ENCODE measurements at places on chromosomes 12 and 14.
A peak's percentile ranks its signal among the peaks of the same experiment; 100 is the strongest.

GRCh38 chr12:27583981-27584380, 60.0 kb downstream of the PPFIBP1 start:
- no peak for DNase-seq

- no peak for DNase-seq
These were observed 661.1 kb downstream of the VRK1 start for GRCh38 chr14:97458255-97458654.

- no peak for DNase-seq
These were observed 22.6 kb upstream of the NUDT14 start for GRCh38 chr14:105203701-105204100.

DNA sequence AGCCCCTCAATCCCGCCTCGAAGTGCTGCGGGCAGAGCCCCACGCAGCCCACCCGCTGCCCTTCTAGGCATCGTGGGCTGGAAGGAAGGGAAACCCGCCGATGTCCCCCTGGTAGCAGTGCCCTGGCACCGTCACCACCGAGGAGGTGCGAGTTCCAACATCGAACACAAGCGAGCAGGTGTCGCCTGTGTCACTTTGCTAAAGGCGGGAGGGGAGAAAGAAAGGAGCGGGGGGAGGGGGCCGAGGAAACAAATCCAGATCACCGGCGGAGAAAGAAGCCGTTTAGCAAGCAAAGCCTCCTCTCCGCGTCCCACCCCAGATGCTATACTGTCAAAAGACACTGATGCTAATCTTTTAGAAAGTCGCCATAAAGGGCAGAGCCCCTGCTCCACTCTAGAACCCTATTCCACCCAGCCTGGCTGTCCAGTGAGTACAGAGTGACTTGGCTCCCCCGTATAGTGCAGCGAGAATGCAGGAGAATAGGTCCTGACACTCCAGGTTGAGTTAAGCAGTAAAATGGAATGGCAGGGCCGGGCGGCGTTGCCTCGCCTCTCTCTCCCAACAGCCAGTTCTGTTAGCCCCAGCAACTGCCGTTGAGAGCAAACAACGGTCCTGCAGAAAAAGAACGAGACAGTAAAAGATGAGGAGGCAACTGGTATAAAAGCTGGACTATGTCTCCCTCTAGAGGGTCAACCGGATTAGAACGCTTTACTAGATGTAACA, 67.9 kb upstream of the USP15 start:
- DNase-seq, result peak; percentile 60

GRCh38 chr12:31765931-31766330, 37.1 kb upstream of the AMN1 start:
- DNase-seq, result no peak

GRCh38 chr12:91613223-91613779, 430.7 kb upstream of the DCN start:
- no peak for DNase-seq

- no peak for DNase-seq
These were observed 36.1 kb upstream of the PTCSC3 start for GRCh38 chr14:36212577-36212976.

GRCh38 chr14:68663385-68664076, 129.3 kb downstream of the ZFP36L1 start:
- DNase-seq, result peak; percentile 70

GRCh38 chr12:59452259-59452658, 143.6 kb upstream of the SLC16A7 start:
- no peak for DNase-seq

DNA sequence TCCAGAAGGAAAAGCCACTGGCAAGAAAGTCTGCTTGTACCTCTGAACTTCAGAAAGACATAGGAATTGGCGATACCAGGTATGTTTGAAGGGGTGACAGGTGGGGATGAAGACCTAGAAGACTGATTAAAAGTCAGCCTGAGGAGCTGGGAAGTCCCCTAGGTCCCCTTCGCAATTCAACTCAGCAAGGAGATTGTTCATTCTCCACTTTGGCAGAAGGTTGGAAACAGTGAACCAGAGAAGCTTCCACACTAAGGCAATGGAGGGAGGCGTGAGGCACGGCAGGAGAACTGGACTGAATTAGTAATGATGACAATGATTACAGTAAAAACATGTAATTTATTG, 240.3 kb upstream of the TMPO start:
- DNase-seq, result no peak

GRCh38 chr14:33811721-33812120, 139.2 kb downstream of the EGLN3 start:
- no peak for DNase-seq

DNA sequence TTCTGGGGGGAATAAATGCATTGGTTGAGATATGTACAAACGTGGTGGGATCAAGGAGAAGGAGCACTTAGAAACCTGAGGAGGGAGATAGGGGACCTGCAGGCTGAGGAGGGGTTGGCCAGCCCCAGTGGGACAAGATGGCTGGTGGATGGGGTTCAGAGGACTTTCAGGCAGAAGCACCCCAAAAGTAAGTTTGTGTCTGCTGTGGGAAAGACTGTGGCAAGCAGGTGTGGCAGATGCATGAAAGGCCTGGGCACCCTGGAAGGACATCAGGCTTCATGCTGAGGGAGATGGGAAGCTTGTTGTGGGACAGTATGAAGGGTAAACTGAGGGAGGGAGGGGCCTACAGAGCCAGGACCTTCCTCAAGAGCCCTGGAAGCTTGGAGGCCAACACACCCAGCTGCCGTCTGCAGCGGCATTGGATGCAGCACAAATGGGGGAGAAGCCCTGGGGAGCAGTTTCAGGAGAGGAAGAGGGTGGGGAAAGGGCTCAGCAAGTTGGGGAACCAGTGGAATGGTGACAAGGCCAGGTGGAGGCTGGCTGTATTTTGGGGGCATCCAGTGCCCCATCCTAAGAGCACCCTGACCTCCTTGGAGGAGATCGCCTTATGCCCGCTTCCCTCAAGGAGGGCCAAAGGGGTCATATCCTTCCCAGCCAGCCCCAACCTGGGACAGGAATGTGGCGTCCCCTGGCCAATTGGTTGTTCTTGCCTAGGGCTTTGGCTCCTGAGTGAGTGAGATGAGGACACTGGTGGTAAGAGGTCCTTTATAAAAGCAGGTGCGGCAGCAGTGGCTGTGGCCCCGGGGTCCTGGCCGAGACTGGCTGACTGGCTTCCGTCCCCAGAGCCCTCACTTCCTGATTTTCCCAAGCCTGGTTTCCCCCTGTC, 20.7 kb downstream of the NFKBIA start:
- DNase-seq, result no peak

DNA sequence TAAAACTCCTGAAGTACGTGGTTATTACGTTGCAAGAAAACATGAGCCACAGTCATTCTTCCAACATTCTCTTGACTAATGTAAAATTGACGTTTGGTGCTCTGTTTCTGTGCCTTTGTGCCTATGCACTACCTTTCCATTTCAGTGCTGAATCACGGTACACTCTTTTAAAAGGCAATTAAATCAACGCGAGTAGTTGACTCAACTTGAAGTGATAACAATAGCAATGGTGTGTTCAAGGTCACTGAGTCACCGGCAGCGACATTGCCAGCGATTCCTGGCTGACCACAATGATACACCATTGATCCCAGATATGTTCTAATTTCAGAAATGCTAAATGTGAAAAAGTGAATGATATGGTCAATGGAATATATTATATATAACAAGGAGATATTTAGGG, 17.8 kb downstream of the AK7 start:
- no peak for DNase-seq

DNA sequence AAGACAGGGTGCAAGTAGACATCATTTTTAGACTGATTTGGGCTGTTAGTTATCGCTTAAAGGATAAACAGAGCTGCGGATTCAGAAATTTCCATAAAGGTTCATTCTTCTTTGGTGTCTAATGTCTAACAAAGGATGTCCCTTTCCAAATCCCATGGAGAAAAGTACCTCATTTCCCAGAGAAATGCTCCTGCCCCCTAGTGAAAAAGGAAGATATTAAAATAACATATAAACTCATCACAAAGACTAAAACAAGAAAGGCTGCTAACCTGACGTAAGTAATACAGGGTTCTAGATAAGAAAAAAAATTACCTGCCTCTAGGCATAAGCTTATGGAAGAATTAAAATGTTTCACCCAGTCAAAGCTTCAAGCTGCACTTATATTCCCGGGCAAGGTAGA, 22.8 kb downstream of the ARMH4 start:
- no peak for DNase-seq

DNA sequence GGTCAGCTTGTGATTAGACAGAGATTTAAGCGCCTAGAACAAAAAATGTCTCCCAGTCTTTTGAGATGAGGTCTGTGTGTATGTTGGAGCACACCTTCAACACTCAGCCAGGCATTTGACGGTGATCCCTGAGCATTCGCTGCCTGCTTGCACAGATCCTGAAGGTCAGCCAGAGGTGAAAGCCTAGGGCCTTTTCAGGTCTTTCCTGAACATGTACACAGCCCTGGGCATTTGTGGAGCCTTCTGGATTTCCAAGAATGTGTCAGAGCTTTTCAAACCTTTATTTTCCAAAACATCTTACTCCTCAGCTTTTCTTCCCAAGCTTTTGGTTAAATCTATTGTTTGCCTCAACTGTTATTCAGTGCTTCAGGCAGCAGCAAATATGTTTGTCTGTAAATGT, 59.1 kb upstream of the AMN start:
- DNase-seq, result no peak

DNA sequence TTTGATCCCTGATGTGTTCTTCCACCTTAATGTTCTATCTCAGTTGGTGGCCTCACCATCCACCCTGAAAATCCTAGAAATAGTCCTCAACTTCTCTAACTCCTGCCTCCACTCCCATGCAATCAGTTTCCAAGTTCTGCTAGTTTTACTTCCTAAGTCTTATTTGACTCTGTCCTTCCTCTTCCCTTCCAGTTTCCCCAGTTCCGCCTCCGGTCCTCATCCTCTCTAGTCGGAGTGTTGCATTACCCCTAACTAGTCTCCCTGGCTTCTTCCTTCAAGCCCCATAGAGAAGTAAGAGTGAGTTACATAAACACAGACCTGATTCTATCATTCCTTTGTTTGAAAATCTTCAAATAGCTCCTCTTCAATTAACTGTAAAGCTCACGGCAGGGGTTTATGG, 236.5 kb downstream of the GXYLT1 start:
- no peak for DNase-seq

- DNase-seq, result peak; percentile 70
These were observed 37.3 kb upstream of the RCOR1 start for GRCh38 chr14:102554821-102555819.

GRCh38 chr12:70584332-70584731, 52.9 kb downstream of the PTPRB start:
- no peak for DNase-seq

DNA sequence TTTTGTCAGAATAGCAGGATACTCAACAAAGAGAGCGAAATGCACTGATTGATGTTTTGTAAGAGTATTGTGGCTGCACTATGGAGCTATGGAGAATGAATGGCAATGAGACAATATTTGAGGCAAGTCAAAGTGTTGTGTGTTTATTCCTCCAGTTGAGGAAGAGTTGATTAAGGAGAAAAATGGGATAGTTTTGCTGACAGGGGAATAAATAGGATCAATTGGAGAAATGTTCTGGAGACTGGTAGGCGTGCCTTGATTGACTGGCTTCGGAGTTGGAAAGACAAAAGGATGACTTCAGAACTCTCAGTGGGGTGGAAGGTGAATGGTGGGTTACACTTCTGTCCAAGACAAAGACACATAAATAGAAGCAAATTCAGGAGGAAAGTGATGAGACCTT, 1254.9 kb upstream of the TMEM132C start:
- no peak for DNase-seq

GRCh38 chr14:106207316-106207715, 680.9 kb downstream of the TMEM121 start:
- DNase-seq, result no peak

DNA sequence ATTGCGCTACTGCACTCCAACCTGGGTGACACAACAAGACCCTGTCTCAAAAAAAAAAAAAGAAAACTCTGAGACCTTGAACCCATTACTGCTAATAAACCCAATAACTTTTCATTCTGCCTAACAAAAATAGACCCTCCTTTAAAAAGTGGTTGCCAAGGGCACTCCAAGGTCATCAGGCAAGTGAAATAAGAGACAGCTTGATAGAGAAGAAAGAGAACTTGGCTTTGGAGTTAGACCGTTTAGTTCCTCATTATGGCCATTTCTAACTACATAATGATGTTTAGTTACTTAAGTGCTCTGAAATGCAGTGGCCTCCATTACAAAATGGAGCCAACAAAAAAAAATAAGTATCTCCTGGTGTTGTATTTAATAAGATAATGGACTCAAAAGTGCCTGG, 55.9 kb downstream of the PHLDA1 start:
- DNase-seq, result no peak

DNA sequence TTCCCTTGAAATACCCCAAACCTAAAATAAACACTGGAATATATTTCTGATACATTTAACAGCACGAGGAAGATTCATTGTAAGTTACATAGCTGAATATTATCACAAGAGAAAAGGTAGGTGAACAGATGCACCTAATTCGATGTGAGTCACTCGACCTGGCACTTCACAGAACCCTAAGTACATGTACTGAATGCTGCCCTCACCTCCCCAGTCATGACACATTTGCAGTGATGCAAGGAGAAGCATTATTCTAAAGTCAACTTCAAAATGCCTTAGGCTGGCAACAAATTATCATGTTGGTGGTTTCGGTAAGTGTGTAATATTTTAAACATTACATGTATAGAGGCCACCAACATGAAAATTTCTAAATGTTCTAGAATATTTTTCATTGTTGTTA, 35.2 kb upstream of the TMTC2 start:
- DNase-seq, result no peak

GRCh38 chr14:61577506-61577931, 117.8 kb upstream of the HIF1A start:
- DNase-seq, result no peak

DNA sequence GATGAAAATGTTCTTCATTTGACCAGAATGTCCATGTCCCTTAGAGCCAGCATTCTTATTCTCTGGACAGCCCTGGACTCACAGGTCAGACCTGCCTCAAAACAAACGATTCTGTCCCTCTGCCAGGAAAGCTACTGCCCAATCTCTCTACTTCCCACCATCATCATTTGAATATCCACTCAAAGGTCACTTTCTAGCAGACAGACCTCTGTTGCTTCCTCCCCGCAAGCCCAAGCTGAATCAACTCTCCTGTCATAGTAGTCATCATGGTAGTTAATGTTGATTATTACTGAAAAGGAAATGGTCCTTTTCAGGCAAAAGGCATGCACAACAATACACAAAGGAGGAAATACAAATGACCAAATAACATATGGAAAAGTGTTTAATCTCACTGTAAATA, 39.6 kb upstream of the CPM start:
- DNase-seq, result no peak

- no peak for DNase-seq
These were observed 85.1 kb upstream of the CCDC91 start for GRCh38 chr12:28104903-28105864.
